ENCODE measurements at places on chromosomes 2 and 18. TPM values are rescaled to one million over a fixed set of nuclear protein-coding genes. Genes with fewer than 3 reads are reported as not detected.

The ACMSD gene
- not detected for total RNA-seq

The ELP2 gene
- 125 TPM for total RNA-seq

The WDPCP gene
- total RNA-seq: 7.1 TPM

The SERPINB10 gene
- total RNA-seq: not detected

The FBXO36 gene
- total RNA-seq: 6.7 TPM

The IL36G gene
- not detected for total RNA-seq

The GTF2A1L gene
- not detected for total RNA-seq

The CERKL gene
- total RNA-seq: not detected

The RBMS1 gene
- total RNA-seq: 124 TPM

The UGT1A4 gene
- not detected for total RNA-seq

The ACTR3 gene
- total RNA-seq: 192 TPM

All from endodermal cell (in vitro differentiated cells).